ENCODE measurements at places on chromosomes 7 and 10. TPM values are rescaled to one million over a fixed set of nuclear protein-coding genes. Genes with fewer than 3 reads are reported as not detected.

The OR6B1 gene
- total RNA-seq: not detected

The TMEM72 gene
- under 0.01 TPM for total RNA-seq

The PLAC9 gene
- total RNA-seq: 36.5 TPM

The TMEM196 gene
- total RNA-seq: 0.52 TPM

The FGFR2 gene
- total RNA-seq: 11.5 TPM

The ADARB2 gene
- under 0.01 TPM for total RNA-seq

The ADAMTS14 gene
- total RNA-seq: 5.7 TPM

The ALOX5 gene
- total RNA-seq: 3.1 TPM

The PLXDC2 gene
- 23.0 TPM for total RNA-seq

The NEBL gene
- 6.8 TPM for total RNA-seq

The CALHM1 gene
- total RNA-seq: not detected

The CYP3A7 gene
- total RNA-seq: 0.52 TPM

The LAMB1 gene
- total RNA-seq: 195 TPM

The SPRN gene
- 0.52 TPM for total RNA-seq

The LRRC18 gene
- total RNA-seq: under 0.01 TPM

The NKX1-2 gene
- not detected for total RNA-seq

The TEX36 gene
- total RNA-seq: not detected

The C10orf88 gene
- 12.5 TPM for total RNA-seq

The SLC26A4 gene
- total RNA-seq: 0.52 TPM

The ECHDC3 gene
- total RNA-seq: 20.9 TPM

The TMEM213 gene
- not detected for total RNA-seq

The PIP gene
- total RNA-seq: not detected

The RELN gene
- total RNA-seq: 14.1 TPM

The KLF14 gene
- 0.52 TPM for total RNA-seq

The IFIT1B gene
- 2.1 TPM for total RNA-seq

The TWNK gene
- 4.2 TPM for total RNA-seq

The AQP1 gene
- total RNA-seq: 67.8 TPM

The C7orf57 gene
- total RNA-seq: not detected

The TACC2 gene
- total RNA-seq: 37.6 TPM

The C10orf53 gene
- not detected for total RNA-seq
